Temporal lobe (tissue), 4 donors: ENCODE measurements at places on chromosomes 2 and 18. TPM values are rescaled to one million over a fixed set of nuclear protein-coding genes. Genes with fewer than 3 reads are reported as not detected.

LYPD1 gene
- 24.1 TPM for total RNA-seq

TEX44 gene
- total RNA-seq = not detected

ATG4B gene
- 38.4 TPM for total RNA-seq

CCDC121 gene
- 3.9 TPM for total RNA-seq

LHCGR gene
- 0.74 TPM for total RNA-seq

DES gene
- 0.49 TPM for total RNA-seq

DSC2 gene
- total RNA-seq = 5.4 TPM

NAPG gene
- total RNA-seq = 45.5 TPM

WDFY1 gene
- total RNA-seq = 33.7 TPM

OBSL1 gene
- 48.4 TPM for total RNA-seq
